Memory B cell (primary cell): ENCODE measurements at places on chromosomes 7 and 10.

- no peaks in the 10 kb centered on the region for H3K27me3 ChIP-seq
- no peak overlapping the region for H3K4me3 ChIP-seq
- no peaks in the 10 kb centered on the region for H3K4me1 ChIP-seq
- no peak for DNase-seq
- no peak overlapping the region for H3K27ac ChIP-seq
- H3K36me3 ChIP-seq = no peaks in the 10 kb centered on the region
These were observed 10.4 kb upstream of the PRKG1 start for GRCh38 chr10:51063659-51064535.

DNA sequence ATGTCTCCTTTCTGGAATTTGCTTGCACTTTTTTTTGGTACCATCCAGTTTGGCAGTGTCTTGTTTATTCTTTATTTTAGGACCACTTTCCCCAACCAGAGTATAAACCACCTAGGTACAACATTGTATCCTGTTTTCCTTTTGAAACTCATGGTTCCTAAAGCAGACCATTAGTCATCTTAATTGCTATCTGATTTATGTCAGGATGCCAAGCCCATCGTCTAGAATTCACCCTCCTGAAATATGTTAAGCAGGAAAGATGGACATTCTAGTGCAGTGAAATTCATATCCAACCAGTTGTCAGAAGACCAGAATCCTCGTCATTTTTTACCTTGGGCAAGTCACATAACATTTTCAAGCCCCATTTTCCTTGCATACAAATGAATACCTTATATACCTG is 223.6 kb upstream of the KMT2E start:
- no peak overlapping the region for H3K27ac ChIP-seq
- no peak for DNase-seq
- H3K27me3 ChIP-seq = peaks cover 14% of the 10 kb centered on the region
- no peak overlapping the region for H3K4me3 ChIP-seq
- no peaks in the 10 kb centered on the region for H3K36me3 ChIP-seq

DNA sequence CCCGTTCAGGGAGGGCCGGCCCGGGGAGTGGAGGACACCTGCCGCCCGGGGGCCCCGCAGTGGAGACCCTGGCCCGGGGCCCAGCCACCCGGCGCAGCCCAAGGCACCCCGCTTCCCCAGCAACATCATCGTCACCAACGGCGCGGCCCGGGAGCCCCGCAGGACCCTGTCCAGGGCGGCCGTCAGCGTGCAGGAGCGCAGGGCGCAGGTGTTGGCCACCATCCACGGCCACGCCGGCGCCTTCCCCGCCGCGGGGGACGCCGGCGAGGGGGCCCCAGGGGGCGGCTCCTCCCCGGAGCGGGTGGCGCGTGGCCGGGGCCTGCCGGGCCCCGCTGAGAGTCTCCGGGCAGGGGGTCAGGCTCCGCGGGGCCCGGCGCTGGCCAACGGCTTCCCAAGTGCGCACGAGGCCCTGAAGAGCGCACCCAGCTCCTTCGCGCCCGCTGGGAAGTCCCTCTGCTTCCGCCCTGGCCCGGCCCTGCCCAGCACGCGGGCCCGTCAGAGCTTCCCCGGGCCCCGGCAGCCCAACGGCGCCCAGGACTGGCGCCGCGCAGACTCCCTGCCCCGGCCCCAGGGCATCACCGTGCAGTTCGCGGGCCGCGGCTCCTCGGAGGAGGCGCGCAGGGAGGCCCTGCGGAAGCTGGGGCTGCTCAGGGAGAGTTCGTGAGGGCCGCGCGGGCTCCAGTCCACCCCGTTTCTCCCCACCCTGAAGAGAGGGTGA is 46.7 kb downstream of the PROSER2 start:
- no peak for DNase-seq
- peaks cover 3% of the 10 kb centered on the region for H3K4me1 ChIP-seq
- no peak overlapping the region for H3K4me3 ChIP-seq
- no peak overlapping the region for H3K27ac ChIP-seq
- H3K27me3 ChIP-seq = peaks cover 4% of the 10 kb centered on the region

GRCh38 chr10:127400216-127400615 is 148.9 kb upstream of the NPS start:
- no peak overlapping the region for H3K4me3 ChIP-seq
- H3K27me3 ChIP-seq = no peaks in the 10 kb centered on the region
- no peaks in the 10 kb centered on the region for H3K4me1 ChIP-seq
- H3K27ac ChIP-seq = no peak overlapping the region

- peak within 1 kb of the TSS; percentile 80 for H3K27ac ChIP-seq
- no peaks in the 10 kb centered on the region for H3K27me3 ChIP-seq
- DNase-seq = peak; percentile 84
- peaks cover 7% of the 10 kb centered on the region for H3K36me3 ChIP-seq
- H3K4me3 ChIP-seq = peak within 1 kb of the TSS; percentile 96
These were observed at the start of the genes CPSF4 and PTCD1 for GRCh38 chr7:99438573-99439480. Gene CPSF4, plus strand, starts transcription at chr7:99438943. Its CDS starts 140 bp downstream, at chr7:99439083. Gene PTCD1, minus strand, starts transcription at chr7:99438798. Its CDS starts 3,556 bp downstream, at chr7:99435242.

- no peaks in the 10 kb centered on the region for H3K27me3 ChIP-seq
- DNase-seq = no peak
- H3K27ac ChIP-seq = peak overlapping the region; percentile 42
- H3K4me3 ChIP-seq = no peak overlapping the region
- peaks cover 29% of the 10 kb centered on the region for H3K4me1 ChIP-seq
These were observed 273.8 kb downstream of the AUTS2 start for GRCh38 chr7:69871886-69872569.

- H3K27ac ChIP-seq = peak overlapping the region; percentile 80
- H3K27me3 ChIP-seq = no peaks in the 10 kb centered on the region
- peaks cover 16% of the 10 kb centered on the region for H3K36me3 ChIP-seq
- H3K4me1 ChIP-seq = peaks cover 27% of the 10 kb centered on the region
- no peak for DNase-seq
These were observed 189.3 kb downstream of the ELMO1 start for GRCh38 chr7:37259319-37259821.

DNA sequence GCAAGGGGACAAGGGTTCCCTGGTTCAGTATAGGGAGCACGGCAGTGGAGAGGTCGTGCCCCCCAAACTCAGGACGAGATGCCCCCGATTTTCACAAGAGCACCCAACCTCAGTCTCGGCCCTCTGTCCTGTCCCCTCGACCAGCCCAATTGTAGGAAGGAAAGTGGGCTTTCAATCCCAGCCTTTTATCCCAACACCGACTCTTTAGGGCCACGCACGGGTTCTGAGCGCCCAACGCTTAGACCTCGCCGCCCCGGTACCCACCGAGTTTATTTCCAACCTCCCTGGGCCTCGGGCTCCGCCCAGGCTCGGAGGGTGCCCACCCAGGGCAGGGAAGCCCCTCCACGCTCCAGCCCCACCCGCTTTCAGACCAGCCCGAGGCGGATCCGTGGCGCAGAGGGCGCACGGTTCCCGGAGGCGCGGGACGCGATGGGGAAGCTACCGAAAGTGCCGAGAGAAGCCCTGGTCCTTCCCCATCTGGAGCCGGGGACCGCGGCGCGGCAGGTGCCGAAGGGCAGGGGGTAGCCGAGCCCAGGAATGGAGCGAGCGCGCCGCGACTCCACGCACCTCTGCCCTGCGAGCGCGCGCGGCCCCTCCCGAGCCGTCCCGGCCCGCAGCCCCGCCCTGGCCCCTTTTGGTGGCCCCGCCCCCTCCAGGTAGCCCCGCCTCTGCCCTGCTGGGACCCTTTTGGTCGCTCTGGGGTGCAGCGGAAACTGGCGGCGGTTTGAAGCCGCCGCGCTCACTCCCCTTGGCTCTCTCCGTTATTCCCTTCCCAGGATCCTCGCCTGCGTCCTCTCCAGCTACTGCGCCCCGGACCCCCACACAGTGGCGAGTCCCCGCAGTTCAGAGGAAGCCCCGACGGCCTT is 20.4 kb downstream of the GRID2IP start:
- H3K27me3 ChIP-seq = peaks cover 20% of the 10 kb centered on the region
- peak; percentile 50 for DNase-seq
- peaks cover 22% of the 10 kb centered on the region for H3K4me1 ChIP-seq
- H3K27ac ChIP-seq = no peak overlapping the region
- H3K4me3 ChIP-seq = peak overlapping the region; percentile 84
- H3K36me3 ChIP-seq = no peaks in the 10 kb centered on the region

GRCh38 chr10:118927321-118927720 is 102.2 kb upstream of the NANOS1 start:
- H3K4me3 ChIP-seq = no peak overlapping the region
- peaks cover 12% of the 10 kb centered on the region for H3K27me3 ChIP-seq
- no peak for DNase-seq
- H3K36me3 ChIP-seq = no peaks in the 10 kb centered on the region
- H3K4me1 ChIP-seq = no peaks in the 10 kb centered on the region

GRCh38 chr10:12180221-12180974 is 15.3 kb downstream of the NUDT5 start:
- no peak for DNase-seq
- H3K27me3 ChIP-seq = no peaks in the 10 kb centered on the region
- H3K27ac ChIP-seq = peak overlapping the region; percentile 53
- H3K36me3 ChIP-seq = peaks cover 9% of the 10 kb centered on the region

GRCh38 chr7:142964502-142965246 is 2.5 kb upstream of the KEL start:
- no peak overlapping the region for H3K27ac ChIP-seq
- peaks cover 27% of the 10 kb centered on the region for H3K27me3 ChIP-seq
- H3K4me1 ChIP-seq = no peaks in the 10 kb centered on the region
- no peaks in the 10 kb centered on the region for H3K36me3 ChIP-seq

GRCh38 chr7:20776214-20776911 is 10.3 kb downstream of the SP8 start:
- peaks cover 4% of the 10 kb centered on the region for H3K4me1 ChIP-seq
- no peak overlapping the region for H3K27ac ChIP-seq
- H3K4me3 ChIP-seq = no peak overlapping the region
- peaks cover 31% of the 10 kb centered on the region for H3K27me3 ChIP-seq

GRCh38 chr7:95396136-95397032 is at the start of gene PON3:
Gene PON3, minus strand, starts transcription at chr7:95396375. Its CDS starts 25 bp downstream, at chr7:95396350.
- H3K27ac ChIP-seq = no peak within 1 kb of the TSS
- H3K4me3 ChIP-seq = peak within 1 kb of the TSS; percentile 59
- peaks cover 24% of the 10 kb centered on the region for H3K27me3 ChIP-seq
- H3K36me3 ChIP-seq = no peaks in the 10 kb centered on the region

DNA sequence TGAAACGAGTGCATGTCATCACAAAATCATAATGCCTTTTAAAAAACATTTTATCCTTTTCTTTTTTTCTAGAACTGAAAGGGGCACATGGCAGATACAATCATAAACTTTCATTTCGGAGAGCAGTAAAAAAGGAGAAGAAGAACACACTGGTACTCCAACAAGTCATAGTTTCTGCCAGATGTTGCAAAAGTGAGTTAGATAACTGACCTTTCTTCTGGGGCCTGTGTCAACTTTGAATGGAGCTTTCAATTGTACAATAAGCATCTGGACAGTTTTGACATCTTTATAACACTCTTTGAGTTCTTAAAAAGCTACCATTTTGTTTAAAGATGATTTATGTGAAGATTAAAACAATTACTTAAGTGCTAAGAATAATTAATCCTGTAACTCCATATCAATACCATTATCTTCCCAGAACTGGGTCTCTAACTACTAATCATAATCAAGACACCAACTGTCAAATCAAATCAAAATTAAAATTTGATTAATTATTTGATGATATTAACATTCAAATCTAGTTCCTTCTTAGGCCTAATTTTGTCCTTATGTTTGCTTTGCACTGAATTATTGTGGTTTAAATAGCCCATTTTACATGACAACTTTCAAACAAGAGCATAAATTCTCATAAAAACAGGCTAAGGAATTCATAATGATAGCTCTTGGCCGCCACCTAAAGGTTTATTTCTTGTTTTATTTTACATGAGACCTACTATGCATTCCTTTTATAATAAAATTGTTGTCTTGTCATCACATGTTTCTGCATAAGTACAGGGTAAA is 19.5 kb upstream of the ITGB8 start:
- H3K4me3 ChIP-seq = no peak overlapping the region
- H3K36me3 ChIP-seq = no peaks in the 10 kb centered on the region
- H3K27ac ChIP-seq = no peak overlapping the region
- H3K27me3 ChIP-seq = no peaks in the 10 kb centered on the region

DNA sequence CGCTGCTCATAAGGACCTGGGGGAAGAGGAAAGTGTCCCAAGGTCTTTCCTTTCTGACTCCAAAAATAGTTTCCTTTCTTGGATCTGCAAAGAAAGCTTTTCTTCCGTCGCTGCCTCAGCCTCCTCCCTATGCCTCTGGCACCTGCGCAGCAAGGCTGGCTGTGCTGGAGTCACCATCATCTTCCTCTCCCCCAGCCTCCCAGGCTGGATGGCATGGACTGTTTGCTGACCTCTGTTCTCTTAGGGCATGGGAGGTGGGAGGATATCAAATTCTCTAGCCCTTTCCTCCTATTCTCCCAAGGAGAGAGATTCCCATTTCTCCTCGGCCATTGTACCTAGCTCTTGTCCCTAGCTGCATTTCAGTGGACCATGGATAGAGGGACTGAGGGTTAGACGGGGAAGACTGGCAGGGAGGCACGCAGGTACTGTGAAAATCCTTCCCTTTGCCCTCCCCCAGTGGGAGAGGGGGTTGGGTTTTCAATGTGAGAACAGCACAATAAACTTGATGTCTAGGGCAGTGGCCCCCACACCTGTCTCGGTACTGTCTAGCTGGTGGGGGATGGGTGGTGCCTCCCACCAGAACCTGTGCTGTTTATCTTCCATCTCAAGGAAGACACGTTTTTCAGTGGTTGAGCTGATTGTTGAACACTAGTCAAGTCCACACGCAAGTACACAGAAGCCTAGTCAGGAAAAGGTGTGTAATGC is 2.6 kb downstream of the PPP1R35 start:
- no peaks in the 10 kb centered on the region for H3K27me3 ChIP-seq
- DNase-seq = no peak
- H3K36me3 ChIP-seq = peaks cover 7% of the 10 kb centered on the region
- H3K4me1 ChIP-seq = peaks cover 35% of the 10 kb centered on the region

DNA sequence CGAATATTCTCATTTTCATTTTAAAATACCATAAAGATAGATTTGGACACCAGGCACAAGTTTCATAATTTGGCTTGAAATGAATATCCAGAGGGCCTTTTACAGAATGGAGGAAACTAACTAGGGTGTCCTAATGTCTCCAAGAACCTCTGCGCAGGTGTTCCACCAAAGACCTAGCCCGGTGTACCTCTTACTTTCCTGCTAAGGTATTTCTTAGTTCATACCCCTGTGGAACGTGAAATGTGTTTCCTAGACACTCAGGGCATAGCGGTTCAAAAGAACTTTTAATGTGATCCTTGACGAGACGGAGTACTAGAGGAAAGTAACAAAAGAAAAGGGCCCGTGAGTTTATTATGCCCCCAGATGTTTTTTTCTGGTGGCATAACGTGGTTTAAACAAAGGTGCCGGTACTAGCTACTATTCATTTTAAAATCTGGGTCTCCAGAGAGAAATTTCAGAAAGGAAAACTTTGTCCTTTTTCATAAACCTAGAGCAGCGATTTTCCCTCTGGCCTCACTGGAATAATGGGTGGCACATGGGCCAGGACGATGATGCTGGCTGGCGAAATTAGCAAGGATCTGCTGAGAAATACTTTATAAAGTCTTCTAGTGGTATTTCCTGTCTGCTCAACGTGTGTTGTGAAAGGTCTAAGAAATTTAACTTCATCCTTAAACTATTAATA is 1.4 kb downstream of the APBB1IP start:
- peak overlapping the region; percentile 95 for H3K27ac ChIP-seq
- peak overlapping the region; percentile 92 for H3K4me3 ChIP-seq
- peaks cover 46% of the 10 kb centered on the region for H3K4me1 ChIP-seq
- no peaks in the 10 kb centered on the region for H3K27me3 ChIP-seq
- DNase-seq = no peak
